ENCODE measurements at places on chromosomes 12 and 14. TPM values are rescaled to one million over a fixed set of nuclear protein-coding genes. Genes with fewer than 3 reads are reported as not detected.

- peak; percentile 99 for DNase-seq
Observed at GRCh38 chr12:100753837-100754236, 40.7 kb upstream of the ANO4 start.

DNA sequence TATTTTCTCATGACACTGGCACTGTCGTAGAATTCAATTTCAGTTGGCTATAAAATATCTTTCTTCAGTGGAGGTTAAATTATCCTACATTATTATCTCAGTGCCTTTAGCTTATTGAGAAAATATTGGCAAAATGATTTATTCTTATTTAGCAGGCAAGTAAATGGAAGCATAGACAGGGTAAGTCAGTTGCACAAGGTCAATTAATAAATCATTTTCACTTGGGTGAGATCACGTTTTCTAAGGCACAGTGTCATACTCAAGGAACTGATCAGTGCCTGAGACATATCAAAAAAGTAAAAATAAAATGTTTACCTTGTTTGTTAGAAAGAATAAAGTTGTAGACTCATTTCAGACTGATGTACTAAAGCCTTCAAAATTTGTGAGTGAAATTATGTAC is 95.0 kb downstream of the ACSS3 start:
- no peak for DNase-seq

- no peak for DNase-seq
Observed at GRCh38 chr12:7884689-7885088, 12.0 kb upstream of the SLC2A14 start.

GRCh38 chr14:47919997-47920396 is 244.6 kb upstream of the MDGA2 start:
- DNase-seq = no peak

DNA sequence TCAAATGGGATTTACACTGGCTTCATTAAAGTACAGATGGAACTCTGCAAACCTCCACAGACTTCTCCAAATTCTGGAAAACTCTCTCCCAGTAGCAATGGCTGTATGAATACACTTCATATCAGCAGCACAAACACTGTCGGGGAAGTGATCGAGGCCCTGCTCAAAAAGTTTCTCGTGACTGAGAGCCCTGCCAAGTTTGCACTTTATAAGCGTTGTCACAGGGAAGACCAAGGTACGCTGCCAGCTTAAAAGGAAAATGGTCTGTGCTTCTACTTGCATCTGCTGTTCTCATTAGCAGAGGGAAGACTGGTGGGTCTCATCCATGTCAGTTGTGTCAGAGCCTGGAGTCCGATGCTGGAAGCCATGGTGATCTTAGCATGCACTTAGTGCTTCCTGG is 71.0 kb downstream of the GNS start:
- no peak for DNase-seq

DNA sequence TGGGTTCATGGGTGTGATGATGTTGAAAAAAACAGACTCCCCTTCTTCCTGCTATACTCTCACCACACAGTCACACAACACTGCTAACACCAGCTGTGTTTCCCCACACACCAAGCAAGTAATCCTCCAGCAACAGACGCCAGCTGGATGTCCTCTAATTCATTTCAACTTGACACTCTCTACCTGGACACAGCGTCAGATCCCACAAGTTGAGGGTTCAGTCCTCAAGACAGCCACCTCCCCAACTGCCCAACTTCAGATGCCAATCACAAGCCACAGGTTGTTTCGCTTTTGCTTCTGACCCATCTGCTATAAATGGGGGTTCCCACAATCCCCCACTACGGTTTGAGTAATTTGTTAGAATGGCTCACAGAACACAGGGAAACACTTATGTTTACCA is 49.3 kb downstream of the TMEM30B start:
- DNase-seq = no peak

GRCh38 chr14:68216079-68216478 is 396.5 kb downstream of the RAD51B start:
- DNase-seq = no peak

- DNase-seq = no peak
Observed at GRCh38 chr12:92432724-92433441, 269.9 kb upstream of the PLEKHG7 start.

The KRT83 gene
- 0.07 TPM for polyA plus RNA-seq

- DNase-seq = no peak
Observed at GRCh38 chr14:68133856-68134255, 314.3 kb downstream of the RAD51B start.

DNA sequence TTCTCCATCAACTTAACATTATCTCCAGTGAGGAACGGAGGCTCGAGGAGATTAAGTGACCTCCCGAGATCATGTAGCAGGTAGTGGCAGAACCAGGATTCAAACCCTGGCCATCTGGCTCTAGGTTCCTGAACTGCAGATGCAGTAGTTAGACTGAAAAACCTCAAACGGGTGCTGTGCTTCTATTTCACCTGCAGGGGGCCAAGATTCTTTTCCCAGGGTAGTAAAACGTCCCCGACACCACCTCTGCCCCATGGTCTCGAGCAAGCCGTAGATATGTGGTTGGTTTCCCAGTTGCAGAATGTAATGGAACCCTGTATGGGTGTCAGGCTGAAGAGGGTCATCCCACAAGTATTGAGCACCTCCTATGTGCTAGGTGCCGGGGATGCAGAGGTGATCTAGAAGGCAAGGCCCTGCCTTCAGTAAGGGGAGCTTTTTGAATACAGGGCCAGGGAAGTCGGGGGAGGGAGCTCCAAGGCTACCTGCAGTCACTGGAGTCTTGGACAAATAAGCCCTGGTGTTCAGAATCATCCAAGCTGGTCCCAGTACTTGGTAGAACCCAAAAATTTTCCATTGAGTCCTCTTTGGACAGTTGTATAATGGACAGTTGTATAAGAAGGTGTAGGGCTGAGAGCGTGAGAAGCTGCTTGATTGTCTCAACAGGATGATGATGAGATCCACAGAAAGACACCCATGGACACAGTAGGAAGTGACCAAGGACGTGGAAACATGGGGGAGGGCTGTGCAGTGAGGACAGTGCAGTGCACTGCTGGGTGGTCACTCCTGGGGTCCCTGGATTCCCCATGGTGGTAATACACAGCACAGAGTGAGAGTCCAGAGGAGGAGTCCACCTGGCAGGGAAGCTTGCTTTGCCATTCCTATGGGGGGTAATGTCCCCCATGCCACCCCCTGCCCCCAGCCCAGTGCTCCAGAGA is 197.2 kb downstream of the CHST11 start:
- DNase-seq = no peak

DNA sequence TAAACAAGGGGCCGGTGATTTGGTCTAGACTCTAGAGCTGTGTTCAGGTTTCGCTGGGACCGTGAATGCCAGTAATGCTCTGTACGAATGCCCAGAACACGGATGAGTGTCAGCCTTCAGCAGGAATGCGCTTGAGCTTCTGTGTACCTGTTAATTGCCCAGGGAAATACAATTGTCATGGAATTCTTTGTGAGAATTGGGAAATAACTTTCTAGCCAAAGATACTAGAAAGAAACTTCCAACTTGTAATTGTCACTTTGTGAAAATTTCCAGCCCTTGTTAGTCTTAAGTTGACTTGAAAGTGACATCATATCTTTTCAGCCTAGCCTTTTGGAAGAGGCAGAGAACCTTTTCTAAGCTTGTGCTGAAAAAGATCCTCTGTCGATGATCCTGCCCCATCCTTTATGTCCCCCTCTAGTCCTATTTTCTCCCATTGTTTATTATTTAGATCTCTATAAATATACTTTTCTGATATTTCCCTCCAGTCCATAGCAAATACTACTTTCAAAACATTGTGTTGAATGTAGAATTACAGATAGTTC is 2.7 kb downstream of the CHST11 start:
- DNase-seq = peak; percentile 6

The RGS6 gene
- polyA plus RNA-seq = not detected

The IL23A gene
- 1.1 TPM for polyA plus RNA-seq

The ZFYVE26 gene
- 6.3 TPM for polyA plus RNA-seq

DNA sequence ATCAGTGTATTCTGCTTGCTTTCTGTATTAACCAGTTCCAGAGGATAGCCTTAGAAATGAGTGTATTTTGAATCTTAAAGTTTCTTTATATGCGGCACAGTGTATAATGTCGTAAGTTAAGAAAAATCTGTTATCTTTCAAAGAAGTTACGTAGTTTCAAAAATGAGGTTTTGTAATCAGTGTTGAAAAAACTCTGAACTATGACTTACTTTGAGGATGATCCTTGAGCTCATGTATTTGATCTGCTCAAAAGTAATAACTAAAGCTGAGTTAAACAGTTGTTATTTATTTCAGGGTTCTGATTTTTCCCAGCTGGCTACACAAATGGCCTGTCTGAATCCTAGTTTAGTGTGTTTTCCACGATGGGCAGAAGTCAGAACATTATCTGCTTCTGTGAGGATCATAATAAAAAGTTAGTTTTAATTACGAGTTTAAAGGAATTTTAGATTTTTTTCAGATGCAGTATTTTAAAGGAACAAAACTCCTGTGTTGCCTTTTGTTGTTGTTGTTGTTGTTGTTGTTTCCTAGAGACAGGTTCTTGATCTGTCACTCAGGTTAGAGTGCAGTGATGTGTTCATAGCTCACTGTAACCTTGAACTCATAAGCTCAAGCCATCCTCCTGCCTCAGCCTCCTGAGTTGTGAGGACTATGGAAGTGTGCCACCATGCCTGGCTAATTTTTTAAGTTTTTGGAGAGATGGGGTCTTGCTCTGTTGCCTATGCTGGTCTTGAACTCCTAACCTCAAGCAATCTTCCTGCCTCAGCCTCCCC is 52.9 kb downstream of the GPATCH2L start:
- no peak for DNase-seq

The C12orf76 gene
- polyA plus RNA-seq = 4.9 TPM

- DNase-seq = peak; percentile 45
Observed at GRCh38 chr14:58607952-58608317, 29.8 kb upstream of the DACT1 start.

- DNase-seq = no peak
Observed at GRCh38 chr14:105859717-105860614, 333.6 kb downstream of the TMEM121 start.

Measured in mammary epithelial cell (primary cell).